ENCODE measurements at places on chromosomes 11 and 22.

DNA sequence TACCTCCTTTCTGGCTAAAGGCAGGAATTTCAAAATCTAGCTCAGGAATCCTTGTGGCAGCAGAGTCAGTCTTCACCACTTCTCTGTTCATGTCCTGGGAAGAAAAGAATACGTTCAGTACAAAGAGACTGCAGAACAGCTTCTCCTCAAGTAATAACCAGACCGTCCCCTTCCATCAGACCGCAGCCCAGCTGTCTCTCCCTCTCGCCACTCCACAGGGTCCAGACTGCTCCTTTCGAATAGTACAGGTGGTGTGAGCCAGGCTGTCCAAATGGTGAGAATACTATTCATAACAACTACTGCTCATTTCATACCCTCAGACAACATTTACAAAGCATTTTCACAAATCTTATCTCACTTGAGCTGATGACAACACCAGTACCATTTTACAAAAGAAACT, 857 bp downstream of the ZPR1 start:
- DNase-seq: no peak

DNA sequence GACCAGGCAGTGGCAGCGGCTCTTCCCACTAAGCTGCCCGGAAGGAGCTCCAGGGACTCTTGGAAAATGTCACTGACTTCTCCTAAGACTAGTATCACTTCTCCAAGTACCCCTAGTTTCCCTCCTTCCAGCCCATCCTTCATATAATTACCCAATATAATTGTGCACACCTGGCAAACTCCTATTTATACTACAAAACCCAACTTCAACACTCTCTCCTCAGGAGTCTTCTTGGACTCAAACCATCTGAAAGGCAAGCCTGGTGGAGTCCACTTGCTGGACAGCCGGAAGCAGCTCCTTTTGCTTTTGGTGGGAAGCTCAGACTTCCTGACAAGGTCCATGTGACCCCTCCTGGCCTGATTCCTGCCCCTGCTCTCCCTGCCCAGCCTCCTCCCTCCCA, 955.9 kb downstream of the TBC1D22A start:
- DNase-seq: no peak

- no peak for DNase-seq
Measured at GRCh38 chr22:22776121-22776520, 111.5 kb upstream of the IGLL5 start.

DNA sequence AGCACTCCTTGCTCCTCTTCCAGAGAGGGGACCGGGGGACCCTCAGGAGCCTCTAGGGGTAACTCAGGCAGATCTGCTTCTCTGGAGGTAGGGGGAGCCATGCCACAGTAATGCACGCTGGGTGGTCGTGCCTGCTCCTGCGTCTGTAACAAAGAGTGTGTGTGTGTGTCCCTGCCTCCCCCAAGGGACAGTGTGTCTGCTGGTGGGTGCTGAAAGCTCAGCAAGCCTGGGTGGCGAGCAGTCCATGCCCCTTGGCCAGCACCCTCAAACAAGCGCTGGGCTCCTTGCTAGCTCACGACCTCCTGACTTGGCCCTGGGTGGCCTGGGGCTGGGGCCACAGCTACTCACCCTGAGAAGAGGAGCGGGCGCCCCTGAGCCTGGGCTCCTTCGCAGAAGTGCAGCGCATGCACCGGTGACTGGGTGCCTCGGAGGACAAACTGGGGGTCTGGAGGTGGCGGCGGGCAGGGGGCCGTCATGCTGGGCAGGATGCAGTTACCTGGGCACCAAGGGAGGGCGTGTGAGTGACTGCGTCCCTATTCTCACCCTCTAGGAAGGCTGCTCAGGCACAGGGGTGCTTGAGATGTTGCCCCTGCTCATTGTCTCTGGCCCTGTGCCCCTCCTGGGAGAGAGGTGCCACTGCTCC, 33.7 kb downstream of the GNB1L start:
- DNase-seq: peak; percentile 10

- DNase-seq: no peak
Measured at GRCh38 chr11:57680552-57680874, 12.6 kb downstream of the ZDHHC5 start.
